ENCODE measurements at places on chromosomes 7 and 10. TPM values are rescaled to one million over a fixed set of nuclear protein-coding genes. Genes with fewer than 3 reads are reported as not detected.

- H3K4me1 ChIP-seq, result peaks cover 9% of the 10 kb centered on the region
- H3K27ac ChIP-seq, result no peak overlapping the region
- DNase-seq, result no peak
Measured at GRCh38 chr7:151114151-151115090, 28.1 kb downstream of the AGAP3 start.

Gene UCMA
- not detected for polyA plus RNA-seq

Gene FZD8
- polyA plus RNA-seq, result 5.5 TPM

- no peaks in the 10 kb centered on the region for H3K27me3 ChIP-seq
- H3K27ac ChIP-seq, result no peak overlapping the region
- H3K4me1 ChIP-seq, result no peaks in the 10 kb centered on the region
- DNase-seq, result no peak
Measured at GRCh38 chr7:132790104-132790503, 213.8 kb upstream of the PLXNA4 start.

- no peak overlapping the region for H3K27ac ChIP-seq
- no peak overlapping the region for H3K4me3 ChIP-seq
- no peaks in the 10 kb centered on the region for H3K36me3 ChIP-seq
- no peaks in the 10 kb centered on the region for H3K27me3 ChIP-seq
- DNase-seq, result peak; percentile 4
- no peaks in the 10 kb centered on the region for H3K4me1 ChIP-seq
Measured at GRCh38 chr10:82813856-82814255, 938.9 kb downstream of the NRG3 start.

DNA sequence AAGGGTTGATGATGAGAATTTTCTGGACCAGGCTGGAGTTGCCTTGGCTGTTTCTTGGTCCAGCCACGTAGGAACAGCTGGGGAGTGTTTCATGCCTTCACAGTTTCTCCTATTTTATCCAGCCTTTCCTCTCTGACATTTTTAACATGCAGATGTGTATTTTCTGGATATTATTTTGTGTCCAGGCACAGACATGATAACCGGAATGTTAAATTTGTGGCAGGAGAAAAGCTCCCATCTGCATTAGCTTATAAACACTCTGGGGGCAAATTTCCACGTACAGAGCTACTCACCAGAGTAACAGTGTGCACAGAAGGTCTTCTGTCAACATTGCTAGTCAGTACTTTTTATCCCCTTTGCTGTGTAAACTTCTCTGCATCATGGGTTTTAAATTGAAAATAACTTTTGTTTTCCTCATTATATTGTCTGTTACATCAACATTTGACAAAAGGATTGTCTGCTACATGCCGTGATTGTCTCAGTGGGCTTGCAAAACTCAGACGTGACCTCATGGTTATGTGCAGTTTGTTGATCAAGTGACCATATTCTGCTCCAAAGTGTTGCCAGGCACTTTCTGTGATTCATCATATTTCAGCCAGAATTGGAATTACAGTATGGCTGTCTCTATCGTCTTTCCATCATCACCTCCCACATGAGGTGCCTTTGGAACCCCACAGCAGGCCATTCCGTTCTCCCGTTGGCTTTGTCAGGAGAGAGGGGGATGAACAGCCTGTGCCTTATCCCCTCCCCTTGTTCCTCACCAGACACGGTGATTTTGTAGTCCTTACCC, 41.4 kb downstream of the INSYN2A start:
- no peak for DNase-seq
- H3K4me3 ChIP-seq, result no peak overlapping the region
- peaks cover 2% of the 10 kb centered on the region for H3K36me3 ChIP-seq

Gene FAM241B
- polyA plus RNA-seq, result 6.4 TPM

DNA sequence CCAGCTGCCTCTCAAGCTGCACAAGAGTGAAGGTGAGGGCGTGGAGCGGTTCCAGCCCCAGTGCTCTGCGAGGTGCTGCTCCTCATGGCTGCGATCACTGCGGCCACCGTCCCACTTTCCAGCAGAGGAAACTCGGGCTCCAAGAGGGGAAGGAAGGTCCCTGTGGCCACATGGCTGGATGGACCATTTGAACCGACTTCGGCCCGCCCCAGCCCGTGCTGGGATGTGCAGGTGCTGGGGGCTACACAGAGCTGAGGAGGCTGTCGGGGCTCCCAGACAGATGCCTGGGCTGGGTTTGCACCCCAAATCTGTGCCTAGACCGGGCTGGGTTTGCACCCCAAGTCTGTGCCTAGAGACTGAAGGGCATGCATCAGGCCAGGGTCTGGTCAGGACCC, 186.6 kb downstream of the DNAJB6 start:
- H3K27me3 ChIP-seq, result no peaks in the 10 kb centered on the region
- H3K4me1 ChIP-seq, result no peaks in the 10 kb centered on the region
- H3K36me3 ChIP-seq, result no peaks in the 10 kb centered on the region
- H3K4me3 ChIP-seq, result no peak overlapping the region
- no peak for DNase-seq
- no peak overlapping the region for H3K27ac ChIP-seq

DNA sequence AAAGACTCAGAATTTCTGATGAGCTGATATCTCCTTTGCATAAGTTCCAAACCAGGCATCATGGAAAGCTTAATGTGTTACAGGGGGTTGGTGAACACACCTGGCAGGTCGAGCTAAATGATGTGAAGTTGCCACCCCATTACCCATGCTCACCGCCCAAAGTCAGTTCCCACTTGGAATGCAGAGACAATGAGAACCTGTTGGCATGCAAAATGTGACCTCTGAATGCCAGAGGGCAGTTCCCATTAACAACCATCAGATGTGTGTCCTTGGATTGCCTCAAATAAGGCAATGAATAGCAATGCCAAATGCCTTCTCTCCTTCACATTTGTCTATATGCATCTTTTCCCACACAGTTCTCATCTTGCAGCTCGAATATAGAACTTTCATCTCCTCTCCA, 190.7 kb downstream of the CDCA7L start:
- DNase-seq, result no peak
- no peaks in the 10 kb centered on the region for H3K36me3 ChIP-seq
- H3K4me1 ChIP-seq, result peaks cover 3% of the 10 kb centered on the region
- no peaks in the 10 kb centered on the region for H3K27me3 ChIP-seq

Gene TMEM225B
- 1.3 TPM for polyA plus RNA-seq

Gene DNAH11
- polyA plus RNA-seq, result 0.40 TPM

Gene UNCX
- not detected for polyA plus RNA-seq

Gene SEPHS1
- 51.3 TPM for polyA plus RNA-seq

DNA sequence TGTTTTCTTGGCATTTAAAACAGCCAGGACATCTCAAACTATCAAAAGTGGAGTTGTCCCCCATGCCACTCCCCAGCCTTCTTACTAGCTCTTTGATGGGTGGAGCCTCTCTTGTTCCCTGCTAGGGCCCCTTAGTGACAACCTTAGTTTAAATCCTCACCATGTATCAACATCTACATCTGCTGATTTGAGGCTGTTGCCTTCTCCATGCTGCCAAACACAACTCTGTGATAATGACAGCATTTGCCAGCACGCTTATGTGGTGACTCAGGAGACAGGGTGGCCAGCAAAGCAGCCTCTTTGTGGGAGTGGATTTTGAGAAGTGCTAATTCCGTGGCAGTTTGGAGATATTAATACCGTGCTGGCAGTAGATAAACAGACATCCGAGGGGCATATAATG, 145.4 kb downstream of the LRRC4 start:
- H3K4me3 ChIP-seq, result no peak overlapping the region
- no peaks in the 10 kb centered on the region for H3K27me3 ChIP-seq

Gene GJC3
- 0.54 TPM for polyA plus RNA-seq

DNA sequence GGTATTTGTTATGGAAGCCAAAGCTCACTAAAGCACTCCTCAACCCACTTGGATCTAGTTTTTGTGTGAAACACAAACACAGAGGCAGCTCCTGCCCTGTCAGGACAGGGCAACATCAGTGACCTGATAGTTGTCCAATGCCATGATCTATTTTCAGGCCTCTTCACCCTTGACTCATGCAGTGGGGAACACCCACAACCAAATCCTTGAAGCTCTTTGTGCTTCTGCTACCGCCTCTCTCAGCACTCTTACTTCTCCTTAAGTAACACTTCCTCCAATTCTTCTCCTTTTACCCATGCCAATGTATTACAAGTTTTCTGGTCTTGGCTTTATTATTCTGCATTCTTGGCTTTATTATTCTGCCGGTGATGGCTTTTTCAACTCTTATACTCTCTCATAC, 425.3 kb downstream of the INHBA start:
- no peak for DNase-seq
- H3K27ac ChIP-seq, result no peak overlapping the region
- H3K27me3 ChIP-seq, result no peaks in the 10 kb centered on the region
- no peak overlapping the region for H3K4me3 ChIP-seq
- H3K36me3 ChIP-seq, result no peaks in the 10 kb centered on the region

DNA sequence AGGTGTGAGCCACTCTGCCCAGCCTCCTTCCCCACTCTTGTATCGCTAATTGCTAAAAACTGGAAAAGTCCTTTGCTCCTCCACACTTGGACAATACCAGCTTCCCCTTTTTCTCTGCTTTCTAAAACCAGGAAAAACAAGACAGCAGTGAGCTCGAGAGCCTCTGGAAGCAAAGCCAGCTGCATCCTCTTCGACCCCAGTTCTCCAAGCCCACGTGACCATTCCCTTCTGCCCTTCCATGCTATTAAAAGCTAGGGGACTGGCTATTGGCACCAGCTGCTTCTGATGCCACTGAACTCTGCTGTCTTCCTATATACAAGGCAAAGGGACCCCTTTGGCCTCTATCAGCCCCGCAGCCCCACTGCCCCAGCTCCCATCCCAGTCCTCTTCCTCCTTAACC, 92.2 kb downstream of the SPDYE5 start:
- no peaks in the 10 kb centered on the region for H3K4me1 ChIP-seq
- H3K4me3 ChIP-seq, result no peak overlapping the region
- no peak overlapping the region for H3K27ac ChIP-seq
- DNase-seq, result no peak
- no peaks in the 10 kb centered on the region for H3K27me3 ChIP-seq

DNA sequence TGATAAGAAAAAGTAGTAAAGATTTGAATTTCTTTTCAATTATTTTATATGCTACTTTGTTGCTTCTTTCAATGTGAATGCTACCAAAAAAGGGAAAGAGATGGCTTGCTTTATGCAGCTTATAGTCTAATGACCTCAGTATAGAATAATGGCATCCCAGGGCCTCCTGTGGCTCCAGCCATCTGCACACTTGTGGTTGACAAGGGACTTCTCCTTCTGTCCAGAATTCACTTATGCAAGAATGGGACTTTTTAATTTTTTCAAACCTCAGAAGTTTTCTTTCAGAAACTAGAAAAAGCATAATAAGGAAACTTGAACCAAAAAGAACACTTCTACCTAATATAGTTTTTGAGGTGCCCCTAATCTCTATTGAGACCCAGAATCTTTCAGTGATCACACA, 310.9 kb downstream of the CTNNA3 start:
- no peak overlapping the region for H3K4me3 ChIP-seq
- no peaks in the 10 kb centered on the region for H3K36me3 ChIP-seq
- H3K27me3 ChIP-seq, result no peaks in the 10 kb centered on the region
- no peak overlapping the region for H3K27ac ChIP-seq
- no peak for DNase-seq

DNA sequence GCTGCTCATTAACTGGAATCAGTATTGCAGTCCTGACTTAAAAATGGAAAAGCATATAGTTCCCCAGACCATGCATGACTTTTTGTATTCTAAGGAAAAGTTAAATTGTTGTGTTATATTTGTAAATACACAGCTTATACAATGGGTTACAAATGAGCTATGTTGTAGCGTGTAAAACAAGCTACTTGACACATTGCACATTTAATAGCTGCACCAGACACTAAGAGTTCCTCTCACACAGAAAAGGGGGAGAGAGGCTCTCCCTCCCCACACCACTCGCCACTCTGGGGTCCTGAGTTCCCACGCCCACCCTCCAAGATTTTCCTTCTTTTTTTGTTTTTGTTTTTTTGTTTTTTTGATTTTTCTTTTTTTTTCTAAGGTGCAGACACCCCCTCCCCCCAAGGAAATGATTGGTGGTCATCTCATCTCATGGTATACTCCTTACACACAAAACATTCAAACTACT, 6.3 kb downstream of the KLF6 start:
- DNase-seq, result no peak
- H3K4me1 ChIP-seq, result peaks cover 30% of the 10 kb centered on the region
- H3K27ac ChIP-seq, result no peak overlapping the region
- H3K27me3 ChIP-seq, result no peaks in the 10 kb centered on the region
- peaks cover 60% of the 10 kb centered on the region for H3K36me3 ChIP-seq

DNA sequence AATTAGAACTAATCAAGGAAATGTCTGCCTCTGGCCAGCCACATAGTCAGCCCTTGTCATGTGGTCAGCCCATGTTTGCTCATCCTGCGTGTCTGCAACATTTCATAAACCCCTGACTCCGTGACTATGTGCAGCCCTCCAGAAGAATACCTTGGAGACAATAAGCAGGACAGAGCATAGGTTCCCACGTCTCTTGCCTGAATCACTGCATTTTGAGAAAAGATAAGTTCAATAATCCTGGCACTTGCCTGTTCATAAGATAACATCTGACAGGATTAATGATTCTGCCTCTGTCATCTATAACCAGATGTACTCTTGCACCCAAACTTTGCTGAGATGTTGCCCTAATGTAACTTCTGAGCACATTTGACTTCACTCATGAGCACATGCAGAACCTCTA, 78.4 kb downstream of the AKR1D1 start:
- no peaks in the 10 kb centered on the region for H3K27me3 ChIP-seq
- H3K4me3 ChIP-seq, result no peak overlapping the region
- no peak for DNase-seq
- H3K36me3 ChIP-seq, result no peaks in the 10 kb centered on the region
- H3K4me1 ChIP-seq, result no peaks in the 10 kb centered on the region
- H3K27ac ChIP-seq, result no peak overlapping the region

Gene JCAD
- 8.6 TPM for polyA plus RNA-seq

DNA sequence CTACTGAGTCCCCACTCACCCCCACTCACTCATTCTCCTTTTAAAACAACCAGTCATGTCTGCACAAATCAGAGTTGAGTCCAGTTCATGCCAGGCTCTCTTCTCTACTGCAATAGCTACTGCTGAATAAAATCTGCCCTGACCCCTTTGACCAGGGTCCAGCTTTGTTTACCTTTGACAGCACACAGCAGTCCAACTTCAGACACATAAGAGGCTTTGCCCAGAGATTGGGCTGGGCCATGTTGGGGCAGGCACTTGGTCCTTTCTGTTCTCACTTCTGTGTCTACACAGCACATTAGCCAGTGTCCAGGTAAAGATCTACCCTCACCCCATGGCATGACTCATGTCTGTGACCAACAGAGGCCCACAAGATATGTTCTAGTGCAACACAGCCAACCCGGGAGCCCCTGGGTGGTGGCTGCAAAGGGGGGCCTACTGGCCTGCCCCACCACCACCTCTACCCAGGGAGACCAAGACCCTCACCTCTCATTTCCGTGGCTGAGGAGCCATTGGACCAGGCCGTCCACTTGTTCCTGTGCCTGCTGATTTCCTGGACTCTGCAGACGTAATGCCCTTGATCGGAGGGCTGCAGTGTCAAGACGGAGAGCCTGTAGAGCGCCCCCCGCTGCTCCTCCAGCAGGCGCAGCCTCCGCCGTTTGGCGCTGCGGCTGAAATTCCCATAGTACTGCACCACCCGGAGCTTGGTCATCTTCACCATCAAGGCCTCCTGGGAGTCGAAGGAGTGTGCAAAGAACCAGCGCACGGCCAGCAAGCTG, 8.0 kb downstream of the VSTM4 start:
- DNase-seq, result no peak
- H3K4me1 ChIP-seq, result no peaks in the 10 kb centered on the region
- H3K36me3 ChIP-seq, result peaks cover 8% of the 10 kb centered on the region
- H3K27me3 ChIP-seq, result peaks cover 12% of the 10 kb centered on the region

Measured in large intestine (tissue), 12 donors.